ENCODE measurements at places on chromosomes 5 and 9. TPM values are rescaled to one million over a fixed set of nuclear protein-coding genes. Genes with fewer than 3 reads are reported as not detected.

RIOK2 gene
- 64.7 TPM for polyA plus RNA-seq

CER1 gene
- polyA plus RNA-seq: not detected

PCDHB9 gene
- not detected for polyA plus RNA-seq

FBXL7 gene
- polyA plus RNA-seq: 0.04 TPM
